Naive B cell (primary cell): ENCODE measurements at places on chromosomes 13 and 19. TPM values are rescaled to one million over a fixed set of nuclear protein-coding genes. Genes with fewer than 3 reads are reported as not detected.

DNA sequence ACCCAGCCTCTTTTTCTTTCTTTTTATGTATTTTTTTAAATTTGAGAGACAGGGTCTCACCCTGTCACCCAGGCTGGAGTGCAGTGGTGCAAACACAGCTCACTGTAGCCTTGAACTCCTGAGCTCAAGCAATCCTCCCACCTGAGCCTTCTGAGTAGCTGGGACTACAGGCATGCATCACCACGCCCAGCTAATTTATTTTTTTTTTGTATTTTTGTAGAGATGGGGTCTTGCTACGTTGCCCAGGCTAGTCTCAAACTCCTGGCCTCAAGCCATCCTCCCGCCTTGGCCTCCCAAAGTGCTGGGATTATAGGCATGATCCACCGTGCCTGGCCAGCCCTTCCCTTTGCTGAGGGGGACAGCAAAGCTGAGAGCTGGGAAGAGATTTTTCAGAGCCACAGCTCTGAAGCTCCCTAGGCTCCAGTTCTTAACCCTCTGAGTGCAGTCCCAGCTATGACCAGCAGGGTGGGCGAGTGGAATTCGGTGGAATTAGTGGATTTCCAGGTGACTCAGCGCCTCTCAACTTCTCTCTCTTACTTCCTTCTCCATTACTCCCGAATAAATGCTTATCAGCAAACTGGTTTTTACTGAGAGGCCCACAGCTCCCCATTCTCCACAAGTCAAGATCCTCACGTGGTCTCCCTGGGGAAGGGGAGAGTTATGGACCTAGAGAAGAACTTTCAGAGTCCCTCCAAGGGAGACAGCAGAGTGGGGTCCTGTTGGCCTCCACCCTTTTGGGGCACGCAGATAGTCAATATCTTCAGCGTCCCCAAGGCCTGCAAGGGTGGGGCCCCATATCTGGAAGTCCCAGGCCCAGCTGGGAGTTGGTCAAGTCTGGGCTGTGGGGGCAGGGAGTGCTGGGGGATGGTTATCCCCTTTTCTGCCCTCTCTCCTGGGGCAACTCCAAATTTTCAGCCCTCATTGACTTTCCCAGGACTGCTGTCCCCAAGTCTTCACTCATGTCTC lies 1.2 kb downstream of the BLVRB start:
- no peak overlapping the region for H3K4me3 ChIP-seq
- peaks cover 7% of the 10 kb centered on the region for H3K36me3 ChIP-seq
- peaks cover 9% of the 10 kb centered on the region for H3K27me3 ChIP-seq
- H3K27ac ChIP-seq, result no peak overlapping the region

DNA sequence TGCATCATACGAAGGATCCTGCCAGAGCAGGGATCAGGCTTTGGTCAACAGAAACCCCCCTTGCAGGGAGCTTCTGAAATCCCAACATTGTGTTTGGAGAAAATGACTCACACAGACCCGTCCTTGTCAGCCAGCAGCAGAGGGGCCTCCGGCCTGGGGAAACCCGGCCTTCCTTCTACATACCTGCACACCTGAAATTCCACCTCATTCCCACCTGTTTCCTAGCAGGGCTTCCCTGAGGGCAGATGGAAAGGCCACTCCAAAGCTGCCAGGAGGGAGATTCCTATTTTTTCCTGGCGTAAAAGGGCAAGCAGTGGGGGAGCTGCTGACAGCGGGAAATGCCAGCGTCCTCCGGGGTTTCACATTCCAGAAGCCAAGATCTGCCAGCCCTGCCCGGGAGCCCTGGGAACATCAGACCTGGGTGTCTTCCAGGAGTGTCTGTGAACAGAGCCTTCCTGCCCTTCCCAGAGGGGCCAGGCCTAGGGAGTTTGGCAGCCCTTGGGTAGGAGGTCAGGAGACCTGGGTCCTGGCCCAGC lies 3.0 kb upstream of the IGFL1 start:
- no peaks in the 10 kb centered on the region for H3K36me3 ChIP-seq
- no peaks in the 10 kb centered on the region for H3K4me1 ChIP-seq
- DNase-seq, result no peak
- H3K27me3 ChIP-seq, result peaks cover 25% of the 10 kb centered on the region
- H3K4me3 ChIP-seq, result no peak overlapping the region

- H3K4me3 ChIP-seq, result no peak overlapping the region
- H3K4me1 ChIP-seq, result no peaks in the 10 kb centered on the region
- no peaks in the 10 kb centered on the region for H3K27me3 ChIP-seq
- no peak overlapping the region for H3K27ac ChIP-seq
- no peaks in the 10 kb centered on the region for H3K36me3 ChIP-seq
- DNase-seq, result no peak
Observed at GRCh38 chr13:111949311-111949710, 117.6 kb upstream of the SOX1 start.

The KIR3DL1 gene
- polyA plus RNA-seq, result not detected

The LYPD3 gene
- 0.24 TPM for polyA plus RNA-seq

DNA sequence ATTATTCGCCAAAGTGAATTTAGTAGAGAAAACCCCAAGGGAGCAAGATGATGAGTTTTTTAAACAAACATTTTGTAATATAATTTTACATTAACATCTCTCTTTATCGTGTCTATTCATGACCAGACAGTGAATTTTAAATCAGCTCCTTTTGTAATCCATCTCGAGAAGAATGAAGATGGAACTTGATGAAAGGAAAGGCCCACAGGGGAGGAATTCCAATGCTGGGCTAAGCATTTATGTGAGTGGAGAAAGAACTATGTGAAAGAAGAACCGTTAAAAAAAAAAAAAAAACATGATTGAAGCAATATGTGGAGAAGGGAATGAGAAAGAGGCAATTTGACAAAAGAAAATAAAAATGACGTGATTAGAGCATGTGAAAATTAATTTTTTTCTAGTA lies 170.6 kb downstream of the KCTD12 start:
- DNase-seq, result no peak
- no peaks in the 10 kb centered on the region for H3K27me3 ChIP-seq
- H3K36me3 ChIP-seq, result no peaks in the 10 kb centered on the region
- no peaks in the 10 kb centered on the region for H3K4me1 ChIP-seq

DNA sequence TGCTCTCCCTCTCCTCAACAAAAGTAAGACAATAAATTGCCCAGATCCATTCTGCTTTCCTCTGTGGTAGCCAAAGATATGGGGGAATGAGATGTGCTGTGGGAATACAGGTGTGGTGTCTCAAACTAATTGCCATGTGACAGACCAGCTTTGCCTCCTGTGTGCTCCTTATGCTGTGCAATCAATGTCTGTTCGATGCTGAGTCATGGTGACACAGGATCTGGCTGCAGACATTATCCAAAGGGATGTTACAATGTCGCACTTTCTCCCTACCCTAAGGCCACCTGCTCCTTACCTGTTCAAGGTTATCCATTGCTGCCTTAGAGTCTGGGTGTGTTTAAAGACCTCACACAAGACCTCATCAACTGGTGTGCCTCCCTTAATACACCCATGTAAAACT lies 32.5 kb downstream of the FGF14 start:
- H3K27ac ChIP-seq, result no peak overlapping the region
- H3K27me3 ChIP-seq, result peaks cover 10% of the 10 kb centered on the region
- no peaks in the 10 kb centered on the region for H3K36me3 ChIP-seq
- no peak for DNase-seq
